ENCODE measurements at places on chromosomes 2 and 18. TPM values are rescaled to one million over a fixed set of nuclear protein-coding genes. Genes with fewer than 3 reads are reported as not detected.

NYAP2 gene
- not detected for total RNA-seq

SIGLEC15 gene
- total RNA-seq = 0.13 TPM

PLEK gene
- not detected for total RNA-seq

PLGLB2 gene
- total RNA-seq = 0.68 TPM

CD207 gene
- not detected for total RNA-seq

WNT10A gene
- total RNA-seq = not detected

DNA sequence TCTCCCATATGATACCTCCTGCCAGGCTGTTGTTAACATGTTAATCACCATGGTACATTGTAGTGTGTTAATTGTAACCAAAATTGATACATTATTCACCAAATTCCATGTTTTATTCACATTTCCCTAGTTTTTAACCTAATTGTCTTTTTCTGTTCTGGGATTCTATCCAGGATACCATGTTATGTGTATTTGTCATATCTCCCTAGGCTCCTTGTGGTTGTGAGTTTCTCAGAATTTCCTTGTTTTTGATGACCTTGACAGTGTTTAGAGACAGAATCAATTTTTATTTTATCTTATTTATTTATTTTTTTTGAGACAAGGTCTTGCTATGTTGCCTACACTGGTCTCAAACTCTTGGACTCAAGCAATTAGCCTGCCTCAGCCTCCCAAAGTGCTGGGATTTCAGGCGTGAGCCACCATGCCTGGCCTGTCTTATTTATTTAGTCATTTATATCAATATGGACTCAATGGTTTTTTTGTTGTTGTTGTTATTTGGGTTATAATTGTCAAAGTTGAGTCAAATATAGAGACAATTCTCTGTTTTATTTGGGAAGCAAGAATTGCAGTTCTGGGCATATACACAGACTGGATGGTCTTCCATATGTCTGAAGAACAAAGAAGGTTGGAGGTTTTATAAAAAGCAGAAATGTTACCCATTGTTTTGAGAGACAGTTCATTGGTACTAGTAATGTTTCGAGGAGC is 42.6 kb downstream of the INPP4A start:
- DNase-seq = no peak
- H3K27ac ChIP-seq = no peak overlapping the region
- no peaks in the 10 kb centered on the region for H3K27me3 ChIP-seq
- peaks cover 2% of the 10 kb centered on the region for H3K4me1 ChIP-seq
- peaks cover 9% of the 10 kb centered on the region for H3K36me3 ChIP-seq
- no peak overlapping the region for H3K4me3 ChIP-seq

GRCh38 chr2:17680119-17680518 is 73.5 kb downstream of the SMC6 start:
- no peaks in the 10 kb centered on the region for H3K4me1 ChIP-seq
- H3K4me3 ChIP-seq = no peak overlapping the region
- no peak for DNase-seq
- no peak overlapping the region for H3K27ac ChIP-seq

- no peak overlapping the region for H3K27ac ChIP-seq
- peak; percentile 23 for DNase-seq
- no peaks in the 10 kb centered on the region for H3K36me3 ChIP-seq
- H3K4me1 ChIP-seq = no peaks in the 10 kb centered on the region
- no peaks in the 10 kb centered on the region for H3K27me3 ChIP-seq
Measured at GRCh38 chr2:120398996-120399888, 53.3 kb downstream of the INHBB start.

DNA sequence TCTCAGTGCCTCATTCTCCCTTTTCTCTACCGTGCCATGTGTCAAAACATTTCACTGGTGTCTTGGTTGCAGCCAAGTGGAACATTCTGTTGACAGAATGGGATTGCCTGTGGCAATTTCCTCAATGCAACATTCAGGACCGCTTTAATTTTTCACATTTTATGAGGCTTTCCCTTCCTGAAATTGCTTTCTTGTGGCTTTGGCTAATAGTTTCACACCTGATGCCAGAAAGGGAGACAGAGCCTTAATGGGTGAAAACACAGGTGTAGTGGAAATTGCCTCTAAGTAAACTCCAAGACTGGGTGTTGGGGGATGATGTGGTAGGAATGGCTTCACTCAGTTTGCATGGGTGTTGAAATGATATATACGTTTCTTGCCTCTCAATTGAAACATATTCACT is 278.3 kb downstream of the TSN start:
- no peaks in the 10 kb centered on the region for H3K36me3 ChIP-seq
- H3K4me1 ChIP-seq = peaks cover 5% of the 10 kb centered on the region
- H3K27me3 ChIP-seq = no peaks in the 10 kb centered on the region
- no peak overlapping the region for H3K27ac ChIP-seq
- DNase-seq = no peak
- H3K4me3 ChIP-seq = no peak overlapping the region

DNA sequence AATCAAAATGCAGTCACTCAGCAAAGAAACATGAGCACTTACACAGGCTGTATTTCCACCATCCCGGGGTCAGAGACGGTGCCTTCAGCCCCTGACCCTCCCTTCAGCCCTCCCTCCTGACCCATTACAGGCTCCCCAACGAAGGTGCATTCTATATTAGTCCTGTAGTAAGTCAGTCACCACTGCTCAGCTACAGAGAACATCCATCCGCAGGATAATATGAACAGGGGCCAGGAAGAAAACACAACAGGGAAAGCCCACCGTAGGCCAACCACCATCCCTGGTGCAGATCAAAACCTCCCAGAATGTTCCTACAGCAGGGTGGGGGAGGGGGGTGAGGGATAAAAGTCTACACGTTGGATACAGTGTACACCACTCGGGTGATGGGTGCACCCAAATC is 15.1 kb downstream of the PXDN start:
- H3K27ac ChIP-seq = no peak overlapping the region
- H3K36me3 ChIP-seq = peaks cover 8% of the 10 kb centered on the region
- DNase-seq = no peak
- peaks cover 7% of the 10 kb centered on the region for H3K4me1 ChIP-seq

DNA sequence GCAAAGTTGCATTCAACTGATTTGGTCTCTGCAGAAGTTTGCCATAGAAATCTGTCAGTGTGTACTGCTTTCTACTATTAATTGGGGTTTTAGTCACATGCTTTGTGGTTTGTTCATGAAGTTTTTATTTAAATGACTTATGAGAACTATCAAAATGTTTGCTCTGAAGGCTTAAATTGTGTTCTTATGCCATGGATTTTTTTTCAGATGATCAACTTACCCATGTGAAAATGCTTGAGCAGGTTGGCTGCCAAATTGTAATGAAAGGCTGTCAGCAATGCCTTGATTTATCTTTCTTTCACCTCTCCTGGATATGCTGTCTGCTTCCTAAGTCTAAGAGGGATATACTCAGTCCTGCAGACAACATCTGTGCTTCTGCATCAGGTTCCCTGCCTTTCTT is 50.7 kb downstream of the FMNL2 start:
- no peaks in the 10 kb centered on the region for H3K4me1 ChIP-seq
- DNase-seq = no peak
- H3K27ac ChIP-seq = no peak overlapping the region
- H3K4me3 ChIP-seq = no peak overlapping the region
- no peaks in the 10 kb centered on the region for H3K27me3 ChIP-seq
- peaks cover 13% of the 10 kb centered on the region for H3K36me3 ChIP-seq

GRCh38 chr2:170743530-170744239 is 26.5 kb upstream of the ERICH2 start:
- no peak for DNase-seq
- no peak overlapping the region for H3K27ac ChIP-seq
- no peaks in the 10 kb centered on the region for H3K36me3 ChIP-seq
- H3K4me3 ChIP-seq = no peak overlapping the region
- H3K27me3 ChIP-seq = no peaks in the 10 kb centered on the region

GRCh38 chr18:59535055-59535454 is 162.2 kb downstream of the CCBE1 start:
- no peak overlapping the region for H3K4me3 ChIP-seq
- no peaks in the 10 kb centered on the region for H3K4me1 ChIP-seq
- no peak overlapping the region for H3K27ac ChIP-seq
- H3K36me3 ChIP-seq = no peaks in the 10 kb centered on the region
- no peak for DNase-seq
- no peaks in the 10 kb centered on the region for H3K27me3 ChIP-seq

DNA sequence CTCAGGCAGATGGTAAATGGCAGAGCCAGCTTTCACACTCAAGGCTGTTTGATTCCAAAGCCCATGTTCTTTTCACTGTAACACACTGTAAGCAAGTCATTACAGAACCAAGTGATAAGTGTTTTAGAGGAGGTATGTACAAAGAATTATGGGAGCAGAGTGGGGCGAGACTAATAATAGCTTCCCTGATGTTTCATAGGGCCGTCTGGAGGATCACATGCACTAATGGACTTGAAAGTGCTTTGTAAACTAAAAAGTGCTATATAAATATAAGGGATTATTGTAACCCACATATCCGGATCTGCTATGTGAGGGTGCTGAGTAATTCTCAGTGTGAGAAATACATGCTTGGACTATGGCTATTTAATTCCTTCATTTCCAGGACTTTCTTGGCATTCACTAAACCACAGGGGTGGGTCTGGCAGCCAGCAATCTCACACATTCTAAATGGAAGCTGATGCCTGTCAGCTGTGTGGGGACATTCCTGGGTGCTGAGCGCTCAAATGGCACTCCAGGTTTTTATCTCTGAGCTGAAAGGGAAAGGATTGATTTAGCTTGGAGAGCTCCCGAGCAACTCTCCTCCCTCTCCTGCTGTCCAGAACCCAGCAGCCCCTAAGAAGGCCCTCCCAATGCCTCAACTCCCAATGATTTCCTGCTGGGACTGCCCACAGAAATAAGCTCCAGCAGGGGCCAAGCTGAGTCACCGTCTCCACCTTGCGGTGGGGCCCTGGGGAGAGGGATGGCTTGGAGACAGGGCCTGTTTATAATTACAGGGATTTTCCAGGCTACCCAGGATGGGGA is 222.8 kb downstream of the SOX11 start:
- no peak overlapping the region for H3K27ac ChIP-seq
- peaks cover 29% of the 10 kb centered on the region for H3K36me3 ChIP-seq
- H3K4me3 ChIP-seq = no peak overlapping the region
- DNase-seq = peak; percentile 69

DNA sequence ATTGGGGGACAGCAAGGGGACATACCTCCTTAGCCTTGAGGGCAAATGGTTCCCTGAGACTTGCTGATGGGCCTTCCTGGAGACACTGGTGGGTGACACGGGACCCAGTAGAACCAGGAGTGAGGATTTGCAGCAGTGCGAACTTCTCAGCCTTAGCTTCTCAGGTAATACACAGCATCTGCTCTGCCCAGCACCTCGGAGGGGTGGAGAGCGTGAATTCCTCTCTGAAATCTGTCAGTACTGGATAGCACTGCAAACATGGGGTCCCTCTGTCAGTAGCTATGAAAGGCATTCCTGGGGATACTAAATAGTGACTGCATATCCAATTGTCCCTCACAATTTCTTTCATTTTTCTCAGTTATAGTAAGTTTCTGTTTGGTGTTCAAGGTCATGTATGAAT is 151.7 kb downstream of the GBX2 start:
- 0 out of 2 replicates have a peak, but pooled peaks cover 5% of the 10 kb centered on the region for H3K36me3 ChIP-seq
- no peak overlapping the region for H3K27ac ChIP-seq
- peaks cover 22% of the 10 kb centered on the region for H3K4me1 ChIP-seq
- H3K27me3 ChIP-seq = no peaks in the 10 kb centered on the region
- DNase-seq = no peak
- H3K4me3 ChIP-seq = no peak overlapping the region

GRCh38 chr2:176854878-176855277 is 357.7 kb upstream of the HNRNPA3 start:
- H3K27me3 ChIP-seq = no peaks in the 10 kb centered on the region
- H3K27ac ChIP-seq = no peak overlapping the region
- H3K4me1 ChIP-seq = peaks cover 3% of the 10 kb centered on the region
- H3K36me3 ChIP-seq = no peaks in the 10 kb centered on the region
- no peak for DNase-seq
- no peak overlapping the region for H3K4me3 ChIP-seq

DNA sequence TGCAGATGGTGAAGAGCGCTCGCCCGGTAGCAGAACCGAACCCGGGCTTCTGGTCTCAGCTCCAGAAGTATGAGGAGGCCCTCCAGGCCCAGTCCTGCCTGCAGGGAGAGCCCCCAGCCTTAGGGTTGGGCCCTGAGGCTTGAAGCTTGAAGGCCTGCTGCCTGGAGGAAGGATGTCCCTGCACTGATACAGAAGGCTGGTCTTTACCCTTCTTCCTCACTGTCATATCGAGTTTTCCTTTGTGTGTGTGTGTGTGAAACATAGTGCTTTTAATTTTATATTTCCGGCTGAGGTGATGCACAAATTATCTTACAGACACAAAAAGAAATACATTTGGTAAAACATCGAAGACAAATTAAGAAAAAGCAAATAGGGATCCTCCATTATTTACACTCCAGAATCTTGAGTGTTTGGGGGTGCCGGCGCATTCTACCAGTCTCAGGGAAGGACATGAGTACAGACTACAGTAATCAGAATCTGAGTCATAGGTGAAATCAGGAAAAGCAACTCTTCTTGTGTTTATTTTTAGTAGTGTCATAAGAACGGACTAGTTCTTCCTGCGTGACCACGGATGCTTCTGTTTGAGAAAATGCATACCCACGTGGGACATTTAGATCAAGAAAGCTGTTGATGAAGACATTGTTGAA is 1.3 kb downstream of the DUSP28 start:
- H3K36me3 ChIP-seq = no peaks in the 10 kb centered on the region
- peak overlapping the region; percentile 72 for H3K4me3 ChIP-seq
- no peak overlapping the region for H3K27ac ChIP-seq
- no peaks in the 10 kb centered on the region for H3K4me1 ChIP-seq
- H3K27me3 ChIP-seq = peaks cover 5% of the 10 kb centered on the region

GRCh38 chr2:45962177-45962921 is 310.9 kb downstream of the PRKCE start:
- H3K4me3 ChIP-seq = no peak overlapping the region
- no peak for DNase-seq
- peaks cover 4% of the 10 kb centered on the region for H3K4me1 ChIP-seq
- no peaks in the 10 kb centered on the region for H3K27me3 ChIP-seq
- no peak overlapping the region for H3K27ac ChIP-seq
- H3K36me3 ChIP-seq = no peaks in the 10 kb centered on the region

Measured in H9 (cell line).